Activated T-helper 17 cell treated with anti-CD3 and anti-CD28 coated beads, Interleukin-2, amount 50 U/mL, for 72 hours (primary cell): ENCODE measurements at places on chromosomes 13 and 19.

GRCh38 chr19:12793290-12794195, 2.3 kb downstream of the JUNB start:
- peak; percentile 40 for ATAC-seq

- ATAC-seq = peak; percentile 69
Measured at GRCh38 chr19:6516018-6516658, 14.0 kb upstream of the TUBB4A start.

DNA sequence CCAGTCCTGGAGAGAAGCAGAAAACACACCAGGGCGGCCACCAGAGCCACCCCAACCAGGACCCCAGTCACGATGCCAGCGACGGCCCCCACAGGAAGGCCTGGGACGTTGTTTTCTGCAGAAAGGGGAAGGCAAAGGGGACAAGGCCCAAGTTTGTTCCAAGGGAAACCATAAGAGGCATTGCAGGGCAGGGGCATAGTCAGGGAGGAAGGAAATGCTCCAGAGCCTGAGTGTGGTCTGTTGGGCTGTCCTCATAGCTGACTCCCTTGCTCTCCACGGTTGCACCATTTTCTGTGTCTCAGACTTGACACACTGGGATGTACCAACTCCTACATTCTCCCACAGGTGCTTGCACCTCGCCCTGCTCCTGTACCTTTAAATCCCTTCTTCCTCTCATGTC, 5.2 kb downstream of the CEACAM4 start:
- no peak for ATAC-seq

GRCh38 chr13:108227651-108228272, 9.6 kb downstream of the ABHD13 start:
- no peak for ATAC-seq

GRCh38 chr13:27783111-27783510, 9.2 kb upstream of the GSX1 start:
- ATAC-seq = no peak

- no peak for ATAC-seq
Measured at GRCh38 chr19:29532956-29533355, 7.2 kb downstream of the VSTM2B start.

DNA sequence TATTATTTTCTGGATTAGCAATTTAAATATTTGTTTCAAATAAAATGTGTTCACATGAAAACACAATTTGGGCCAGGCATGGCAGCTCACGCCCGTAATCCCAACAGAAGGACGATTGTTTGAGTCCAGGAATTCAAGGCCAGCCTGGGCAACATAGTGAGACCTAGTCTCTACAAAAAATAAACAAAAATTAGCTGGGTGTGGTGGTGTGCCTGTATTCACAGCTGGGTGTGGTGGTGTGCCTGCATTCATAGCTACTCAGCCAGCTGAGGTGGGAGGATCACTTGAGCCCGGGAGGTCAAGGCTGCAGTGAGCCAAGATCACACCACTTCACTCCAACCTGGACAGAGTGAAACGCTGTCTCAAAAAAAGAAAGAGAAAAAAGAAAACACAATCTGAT, 46.4 kb downstream of the KPNA3 start:
- no peak for ATAC-seq

DNA sequence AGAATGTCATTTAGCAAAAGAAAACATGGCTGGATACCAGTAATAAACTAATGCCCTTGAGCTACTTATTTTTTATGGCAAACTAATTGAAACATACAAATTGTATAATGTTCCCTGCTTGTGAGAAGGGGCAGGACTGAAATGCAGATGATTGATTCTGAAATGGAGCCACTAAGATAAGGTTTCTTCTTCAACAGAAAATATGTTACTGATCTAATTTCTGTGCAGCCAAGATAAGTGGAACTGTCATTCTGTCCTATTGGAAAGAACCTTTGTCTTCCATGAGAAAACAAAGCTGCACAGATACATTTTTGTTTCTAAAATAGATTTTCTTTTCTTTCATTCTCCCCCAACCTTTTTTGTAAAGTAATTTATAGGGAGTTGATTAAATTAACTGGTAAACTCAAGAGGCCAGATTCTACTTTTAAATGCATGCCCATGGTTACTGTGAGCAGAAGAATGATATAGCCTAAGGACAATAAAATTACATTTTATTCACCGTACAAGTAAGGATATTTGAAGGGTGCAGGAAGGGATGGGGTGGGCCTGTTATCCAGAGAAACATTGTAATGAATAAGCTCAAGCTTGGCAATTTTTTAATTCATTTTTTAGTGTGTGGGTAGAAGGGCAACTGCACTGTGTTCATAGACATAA, 39.9 kb downstream of the STARD13 start:
- ATAC-seq = no peak

DNA sequence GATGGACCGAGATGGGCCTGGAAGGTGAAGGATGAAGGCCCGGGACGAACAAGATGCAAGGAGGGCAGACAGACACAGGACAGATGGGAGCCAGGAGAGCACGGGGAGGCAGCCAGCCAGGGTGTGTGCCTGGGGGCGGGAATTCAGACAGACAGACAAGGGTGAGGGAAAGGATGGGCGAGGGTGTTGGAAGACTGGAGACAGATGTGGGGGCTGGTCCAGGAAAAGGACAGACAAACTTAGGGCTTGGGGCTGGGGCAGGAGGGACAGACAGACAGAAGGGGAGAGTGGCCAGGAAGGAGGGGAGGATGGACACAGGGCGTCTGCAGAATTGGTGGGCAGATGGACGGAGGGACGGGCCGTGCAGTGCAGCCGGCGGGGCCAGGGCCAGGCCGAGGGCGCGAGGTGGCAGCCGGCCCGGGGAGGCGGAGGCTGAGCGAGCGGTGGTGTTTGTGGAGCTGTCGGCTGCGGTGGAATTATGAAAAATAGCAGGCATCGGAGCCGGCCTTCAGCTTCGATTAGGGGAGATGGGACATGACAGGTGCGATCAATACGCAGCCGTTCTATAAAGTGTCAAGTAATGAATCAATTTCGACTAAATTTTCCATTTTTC, 4.6 kb upstream of the ERFL start:
- no peak for ATAC-seq

- ATAC-seq = no peak
Measured at GRCh38 chr19:14654786-14655560, 19.7 kb downstream of the ADGRE3 start.

DNA sequence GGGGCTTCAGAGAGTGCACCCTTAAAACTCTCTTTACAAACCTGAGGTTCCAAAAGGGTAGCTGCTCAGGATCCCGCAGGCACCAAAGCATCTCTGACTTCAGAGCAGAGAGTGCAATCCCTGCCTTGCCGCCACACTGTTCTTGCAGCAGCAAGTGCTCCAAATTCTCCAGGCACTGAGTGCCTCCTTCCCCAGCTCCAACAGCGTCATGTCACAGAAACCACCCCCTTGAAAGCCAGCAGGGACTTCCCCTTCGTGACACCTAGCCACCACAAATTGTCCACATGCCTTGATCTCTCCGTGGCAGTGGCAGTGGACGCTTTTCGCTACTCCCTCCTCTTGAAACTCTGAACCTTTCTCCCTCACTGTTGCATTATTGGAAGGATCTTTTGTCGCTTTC, 39.9 kb downstream of the MBNL2 start:
- ATAC-seq = peak; percentile 64

- ATAC-seq = no peak
Measured at GRCh38 chr13:73177916-73178565, 119.2 kb downstream of the KLF5 start.

DNA sequence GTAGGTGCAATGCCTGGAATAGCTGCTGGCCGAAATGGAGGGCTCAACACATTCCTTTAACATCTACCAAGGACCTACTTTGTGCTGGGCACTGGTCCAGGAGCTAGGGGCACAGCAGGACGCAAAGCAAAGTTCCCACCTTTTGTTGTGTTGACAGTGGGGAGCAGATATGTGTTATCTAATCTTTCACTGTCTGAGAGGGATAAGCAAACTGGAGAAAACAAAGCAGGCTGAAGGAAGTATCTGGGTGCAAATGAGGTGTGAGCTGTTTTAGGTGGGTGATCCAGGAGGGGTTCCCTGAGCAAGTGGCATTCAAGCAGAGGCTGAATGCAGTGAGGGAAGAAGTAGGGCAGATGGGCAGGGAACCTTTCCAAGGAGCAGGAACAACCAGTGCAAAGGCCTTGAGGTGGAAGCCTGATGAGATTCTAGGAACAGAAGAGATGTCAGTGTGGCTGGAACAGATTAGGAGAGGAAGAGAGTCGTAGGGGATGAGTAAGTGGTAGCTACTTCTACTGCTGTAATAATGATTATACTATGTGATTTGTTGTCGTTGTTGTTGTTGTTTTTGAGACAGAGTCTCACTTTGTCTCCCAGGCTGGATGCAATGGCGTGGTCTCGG, 2.2 kb upstream of the PLAUR start:
- no peak for ATAC-seq

DNA sequence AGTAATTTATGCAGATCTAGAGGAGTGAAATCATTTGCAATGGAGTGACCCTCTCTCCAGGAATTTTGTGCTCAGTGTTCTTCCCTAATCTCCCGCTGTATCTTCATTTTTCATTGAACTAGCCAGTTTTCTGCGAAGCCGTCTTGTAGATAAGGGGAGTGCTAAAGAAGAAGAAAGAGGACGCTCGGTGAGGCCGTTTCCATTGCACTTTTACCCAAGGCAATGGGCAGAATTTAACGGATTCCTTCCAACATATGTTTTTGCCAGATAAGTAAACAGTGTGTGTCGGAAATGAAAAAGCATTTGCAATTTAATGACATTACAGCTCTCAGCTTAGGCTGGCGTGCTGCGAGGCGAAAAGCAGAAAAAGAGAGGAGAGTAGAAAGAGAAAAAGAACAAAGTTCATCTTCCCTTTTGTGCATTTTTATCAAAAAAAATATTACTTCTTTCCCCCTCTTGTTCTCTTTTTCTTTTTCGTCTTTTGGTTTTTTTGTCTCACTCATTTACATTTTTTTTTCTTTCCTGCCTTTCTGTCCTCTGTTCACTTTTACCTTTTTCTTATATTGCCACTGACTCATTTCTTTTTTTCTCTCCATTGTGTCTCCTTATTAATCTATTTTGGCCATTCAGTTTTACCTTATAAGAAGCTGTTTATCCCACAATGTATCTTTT, 49.9 kb downstream of the SOX21 start:
- ATAC-seq = no peak

GRCh38 chr13:109899748-109900147, 113.4 kb upstream of the IRS2 start:
- ATAC-seq = no peak
